ENCODE measurements at places on chromosomes 5 and 9.

GRCh38 chr9:105330755-105331154, 86.3 kb downstream of the SLC44A1 start:
- DNase-seq: no peak

GRCh38 chr9:9998491-9999287, 614.1 kb downstream of the PTPRD start:
- DNase-seq: no peak

- DNase-seq: no peak
These were observed 35.2 kb downstream of the KCNMB1 start for GRCh38 chr5:170353961-170354360.

DNA sequence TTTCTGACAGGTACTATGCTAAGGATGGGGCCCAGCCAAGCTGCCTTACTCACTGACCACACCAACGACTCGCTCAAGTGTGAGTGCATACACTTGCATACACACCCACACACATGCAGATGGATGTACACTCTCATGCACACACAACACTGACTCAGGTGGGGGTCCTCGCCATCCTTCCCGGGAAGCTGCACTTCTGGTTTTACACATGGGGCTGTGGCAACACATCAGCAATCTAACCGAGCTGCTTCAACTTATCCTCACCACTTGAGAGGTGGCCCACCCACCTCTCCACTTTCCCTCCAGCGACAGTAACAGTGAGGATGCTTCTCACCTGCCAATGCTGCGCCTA, 67.2 kb upstream of the SLC25A51 start:
- no peak for DNase-seq

- no peak for DNase-seq
These were observed 162.7 kb upstream of the SGCD start for GRCh38 chr5:156164306-156164705.

GRCh38 chr9:37455884-37456647, 9.2 kb downstream of the ZBTB5 start:
- DNase-seq: no peak

DNA sequence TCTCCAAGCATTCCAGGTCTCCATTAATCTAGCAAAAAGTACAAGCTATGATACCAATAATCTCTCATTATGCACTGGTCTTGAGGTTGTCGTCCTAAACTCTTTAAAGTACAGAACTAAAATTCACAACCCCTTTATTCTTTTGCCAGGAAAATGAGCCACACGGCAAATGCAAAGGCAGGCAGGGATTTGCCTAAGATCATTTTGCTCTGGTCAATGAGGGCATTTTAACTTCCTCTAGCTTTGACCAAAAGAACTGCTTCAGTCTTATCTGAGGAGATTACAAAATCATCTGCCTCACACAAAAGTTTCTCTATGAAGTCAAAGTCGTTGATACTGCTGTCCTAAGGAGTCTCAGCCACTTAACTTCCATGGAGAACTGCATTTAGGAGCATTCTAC, 51.8 kb downstream of the EPB41L4B start:
- DNase-seq: no peak

DNA sequence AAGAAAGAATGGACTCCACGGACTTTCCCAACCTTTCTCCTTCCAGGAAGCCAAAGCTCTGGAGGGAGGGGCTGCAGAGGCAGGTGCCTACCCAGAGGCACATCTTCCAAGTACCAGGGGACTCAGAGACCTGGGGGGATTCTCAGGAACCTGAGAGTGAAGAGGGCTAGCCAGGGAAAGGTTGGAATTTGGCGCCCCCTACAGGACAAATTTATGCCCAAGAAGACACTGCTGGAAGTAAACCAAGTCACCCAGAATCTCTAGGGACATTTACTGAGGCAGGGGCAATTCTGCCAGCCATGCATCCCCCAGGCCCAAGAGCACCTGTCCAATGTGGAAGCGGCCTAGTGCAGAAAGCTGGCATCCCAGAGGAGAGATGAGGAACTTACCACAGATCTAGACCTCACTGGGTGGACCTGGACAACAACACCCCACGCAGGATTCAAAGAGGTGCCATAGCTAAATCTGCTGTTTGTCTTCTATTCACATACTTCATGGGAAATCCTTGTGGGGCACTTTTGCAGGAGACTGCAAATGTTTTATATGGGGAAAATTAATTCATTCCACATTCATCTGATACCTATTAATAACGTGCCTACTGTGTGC, 25.9 kb upstream of the IDNK start:
- peak; percentile 24 for DNase-seq

DNA sequence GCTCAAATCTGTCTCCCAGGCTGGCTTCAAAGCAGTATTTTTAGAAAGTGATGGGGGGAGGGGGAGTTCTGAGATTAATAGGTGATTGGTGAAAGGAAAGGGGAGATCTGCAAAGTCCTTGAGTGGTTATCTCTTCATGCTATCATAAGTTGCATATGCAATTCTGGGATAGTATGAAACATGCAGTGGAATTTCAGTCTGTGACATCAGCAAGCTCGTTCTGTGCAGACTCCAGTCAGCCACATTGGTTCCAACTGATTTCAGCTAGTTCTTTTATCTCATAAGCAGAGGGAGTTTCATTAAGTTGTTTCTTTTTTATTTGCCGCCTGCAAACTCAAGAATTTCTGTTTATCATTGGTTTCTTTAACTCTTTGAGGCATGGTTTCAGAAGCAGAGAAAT, 180.5 kb upstream of the SH3GL2 start:
- DNase-seq: no peak

Measured in ovary (tissue), 10 donors.